ENCODE measurements at places on chromosomes 7 and 10.
A peak's percentile ranks its signal among the peaks of the same experiment; 100 is the strongest.

- no peak for DNase-seq
Measured at GRCh38 chr7:149020483-149020882, 7.8 kb downstream of the PDIA4 start.

- DNase-seq: peak; percentile 87
Measured at GRCh38 chr10:79347894-79348639, 798 bp downstream of the PPIF start.

- DNase-seq: no peak
Measured at GRCh38 chr7:15977663-15978062, 291.2 kb upstream of the MEOX2 start.

DNA sequence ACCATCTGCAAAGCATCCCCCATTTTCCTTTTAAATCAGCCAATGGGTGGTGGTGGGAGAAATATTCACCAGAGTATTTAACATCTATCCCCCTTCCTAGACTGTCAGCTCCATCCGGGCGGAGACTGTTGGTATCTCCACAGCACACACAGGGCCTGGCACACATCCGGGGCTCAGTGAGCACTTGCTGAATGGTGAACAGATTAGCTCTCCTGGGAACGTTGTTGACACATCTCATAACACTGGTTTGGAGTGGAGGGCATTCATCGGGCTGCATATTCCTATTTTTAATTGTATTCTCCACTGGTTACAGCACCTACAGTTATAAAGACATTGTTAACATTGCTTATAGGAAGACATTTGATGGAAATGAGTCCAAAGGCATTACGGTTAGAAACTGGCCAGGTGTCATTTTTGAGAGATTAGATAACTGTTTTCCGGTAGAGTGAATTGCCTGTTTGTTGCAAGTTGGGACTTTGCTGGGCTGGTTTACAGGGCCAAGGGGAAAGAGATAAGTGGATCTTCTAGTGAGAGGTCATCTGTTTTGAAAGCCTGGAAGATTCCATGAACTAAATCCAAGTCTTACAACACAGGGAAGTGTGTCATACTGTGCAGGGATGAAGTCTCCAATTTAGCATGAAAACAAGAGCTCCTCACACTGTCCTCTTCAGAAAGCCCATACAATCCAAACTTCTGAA, 101.8 kb downstream of the EGFR start:
- DNase-seq: no peak

All from activated T-cell treated with anti-CD3 and anti-CD28 coated beads, Interleukin-2, amount 50 U/mL, for 48 hours (primary cell).